ENCODE measurements at places on chromosomes 7 and 10.

DNA sequence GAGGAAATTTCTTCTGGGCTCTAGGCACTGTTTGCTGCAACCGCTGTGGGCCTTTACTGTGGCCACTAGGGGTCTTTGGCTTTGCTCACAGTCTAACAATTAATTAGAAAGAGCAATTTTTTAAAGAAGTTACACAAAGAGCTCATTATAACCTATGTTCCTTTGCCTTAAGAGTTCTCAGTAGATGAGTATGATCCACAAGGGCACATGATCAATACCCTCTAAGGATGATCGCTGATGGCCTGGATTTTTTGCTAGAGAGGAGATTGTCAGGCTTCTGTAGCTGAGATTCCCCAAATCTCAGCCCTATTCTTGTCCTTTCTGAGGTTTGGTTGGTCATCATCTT is 80.8 kb upstream of the RHOBTB1 start:
- DNase-seq, result no peak

GRCh38 chr10:58951746-58952145 is 224.7 kb upstream of the PHYHIPL start:
- no peak for DNase-seq

DNA sequence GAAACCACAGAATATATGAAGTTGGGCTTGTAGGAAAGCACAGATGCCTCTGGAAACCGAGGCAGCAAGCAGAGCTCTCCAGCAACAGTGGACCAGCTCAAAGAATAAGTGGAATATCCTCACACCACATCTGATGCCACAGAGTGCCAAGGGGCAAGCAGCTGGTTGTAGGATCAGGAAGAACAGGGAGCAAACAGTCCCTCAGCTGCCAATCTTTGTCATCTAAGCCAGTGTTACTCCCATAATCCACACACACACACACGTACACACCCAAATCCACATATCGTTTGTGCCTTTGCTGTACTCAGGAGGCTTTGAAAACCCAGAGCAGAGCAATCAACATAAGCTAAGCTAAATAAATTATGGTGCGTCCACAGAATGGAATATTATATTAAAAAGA is 20.7 kb upstream of the SEC24C start:
- no peak for DNase-seq

DNA sequence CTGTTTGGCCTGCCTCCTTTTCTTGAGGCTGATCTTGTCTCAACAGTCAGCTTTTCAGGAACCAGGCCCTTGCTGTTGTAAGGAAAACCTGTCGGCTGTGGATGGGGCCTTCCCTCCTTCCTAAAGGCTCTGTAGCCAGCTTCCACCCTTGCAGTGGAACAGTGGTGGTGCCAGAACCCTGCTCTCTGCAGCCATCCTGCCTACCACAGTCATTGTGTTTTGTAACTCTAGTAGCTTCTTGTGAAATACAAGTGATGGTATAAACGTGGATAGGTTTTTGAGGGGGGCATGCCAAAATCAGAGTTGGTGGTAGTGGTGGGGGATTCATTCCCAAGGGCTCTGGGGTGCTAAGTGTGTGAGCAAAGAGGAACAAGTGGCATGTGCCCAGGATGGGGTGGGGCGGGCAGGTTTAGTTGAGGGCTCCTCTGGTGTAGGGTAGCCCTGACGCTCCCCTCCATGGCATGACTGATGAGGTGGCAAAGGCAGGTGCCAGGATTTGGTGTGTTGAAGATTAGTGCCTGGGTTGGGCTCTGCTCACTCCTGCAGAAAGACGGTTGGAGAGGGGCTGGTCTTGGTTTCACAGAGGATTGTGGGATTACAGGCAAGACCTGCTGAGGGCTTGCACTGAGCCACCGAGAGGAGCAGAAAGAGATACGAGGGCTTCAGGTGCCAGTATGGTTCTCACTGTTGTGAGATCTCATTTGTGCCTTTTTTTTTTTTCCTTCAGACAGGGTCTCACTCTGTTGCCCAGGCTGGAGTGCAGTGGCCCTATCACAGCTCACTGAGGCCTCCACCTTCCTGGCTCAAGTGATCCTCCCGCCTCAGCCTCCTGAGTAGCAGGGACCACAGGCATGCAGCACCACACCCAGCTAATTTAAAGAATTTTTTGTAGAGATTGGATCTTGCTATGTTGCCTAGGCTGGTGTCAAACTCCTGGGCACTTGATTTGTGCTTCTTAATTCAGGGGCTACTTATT is 7.4 kb downstream of the TSPAN14 start:
- DNase-seq, result no peak

DNA sequence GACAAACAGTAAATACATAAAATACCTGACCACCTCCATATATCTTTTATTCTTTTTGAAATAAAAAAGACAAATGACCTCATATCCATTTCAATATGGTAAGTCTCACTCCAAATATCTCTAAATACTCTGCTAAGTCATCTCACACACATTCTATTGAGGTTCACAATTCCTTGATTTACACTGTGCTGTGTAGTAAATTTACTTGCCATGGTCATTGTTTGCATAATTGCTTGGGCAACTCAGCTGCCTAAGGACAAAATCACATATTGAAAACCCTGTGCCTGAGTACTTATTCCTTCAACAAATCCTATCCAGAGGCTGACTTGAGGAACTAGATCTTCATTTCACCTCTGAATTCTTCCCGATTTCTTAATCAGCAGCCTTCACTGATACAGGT is 176.4 kb downstream of the THSD7A start:
- no peak for DNase-seq

GRCh38 chr7:24406789-24407299 is 122.9 kb downstream of the NPY start:
- DNase-seq, result no peak

DNA sequence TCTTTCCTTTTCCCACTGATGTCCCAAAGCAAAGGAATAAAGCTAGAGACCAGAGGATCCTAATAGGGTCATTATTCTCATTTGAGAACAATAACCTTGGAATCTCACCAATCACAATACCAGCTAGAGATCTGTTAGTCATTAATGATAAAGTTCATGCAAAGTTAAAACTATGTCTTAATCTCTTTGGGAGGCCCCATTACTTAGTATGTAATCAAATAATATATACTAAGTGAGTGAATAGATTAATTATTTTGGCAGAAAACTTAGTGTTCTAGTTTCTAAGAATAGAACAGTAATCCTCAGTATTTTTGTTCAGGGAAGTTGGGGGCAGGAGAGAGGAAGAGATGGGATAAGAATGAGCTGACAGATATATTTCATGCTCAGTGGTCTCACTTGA is 227.2 kb downstream of the MTERF1 start:
- DNase-seq, result no peak

- no peak for DNase-seq
Measured at GRCh38 chr7:93475811-93476210, 98.7 kb downstream of the CALCR start.

DNA sequence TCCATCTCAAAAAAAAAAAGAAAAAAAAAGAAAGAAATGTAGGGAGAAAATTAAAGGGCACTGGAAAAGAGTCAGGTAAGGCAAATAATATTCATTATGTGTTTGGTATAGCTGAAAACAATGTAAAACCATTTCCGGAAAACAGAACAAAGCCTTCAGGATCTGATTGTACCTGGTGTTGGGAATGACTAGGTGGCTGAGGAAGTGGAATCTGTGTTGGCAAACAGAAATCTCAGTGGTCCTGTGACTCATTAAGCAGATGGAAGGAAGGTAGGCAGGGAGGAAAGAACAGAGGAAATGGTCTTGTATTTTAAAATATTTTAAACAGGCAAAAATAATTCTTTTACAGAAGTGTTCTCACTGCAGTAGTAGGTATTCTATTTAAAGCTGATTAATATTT is 55.7 kb upstream of the GATA3 start:
- DNase-seq, result no peak

DNA sequence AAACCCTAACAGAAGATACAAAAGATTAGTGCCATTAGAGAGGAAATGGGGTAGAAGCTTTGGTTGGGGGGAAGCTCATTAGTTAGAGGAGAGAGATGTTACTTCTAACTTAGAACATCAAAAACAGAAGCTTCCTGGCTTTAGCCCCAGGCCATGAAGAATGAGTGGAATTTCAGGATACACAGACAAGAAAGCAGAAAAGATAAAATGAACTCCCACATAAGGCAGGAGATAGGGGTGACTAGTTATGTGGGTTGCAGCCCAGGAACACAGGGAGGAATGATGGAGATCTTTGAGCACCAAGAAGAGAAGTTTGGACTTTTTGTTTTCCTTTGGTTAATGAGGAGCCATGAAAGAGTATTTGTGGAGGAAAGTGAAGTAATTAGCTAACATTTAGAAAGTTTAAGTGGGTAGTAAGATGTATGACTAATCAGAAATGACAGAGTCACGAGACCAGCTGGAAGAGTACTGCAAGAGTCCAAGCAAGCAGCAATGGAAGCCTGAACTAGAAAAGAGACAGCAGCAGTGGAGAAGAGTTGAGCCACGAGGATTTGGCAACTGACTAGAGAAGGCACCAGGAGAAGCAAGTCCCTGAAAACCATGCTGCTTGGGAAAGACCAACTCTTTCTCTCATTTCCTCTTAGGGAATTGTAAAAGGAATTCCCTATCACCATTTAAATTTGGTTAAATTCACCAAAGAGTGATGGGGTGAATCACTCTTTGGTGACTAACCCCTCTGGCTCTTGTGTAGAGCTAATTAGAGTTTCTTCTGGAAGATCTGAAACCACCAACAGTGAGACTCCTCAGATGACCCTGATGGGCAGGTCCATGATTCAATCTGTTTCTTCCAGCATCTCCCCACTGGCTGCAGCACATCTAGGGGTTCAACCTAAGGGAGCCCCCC is 131.9 kb downstream of the KCNMA1 start:
- no peak for DNase-seq

GRCh38 chr7:45267262-45267661 is 109.7 kb downstream of the RAMP3 start:
- no peak for DNase-seq

DNA sequence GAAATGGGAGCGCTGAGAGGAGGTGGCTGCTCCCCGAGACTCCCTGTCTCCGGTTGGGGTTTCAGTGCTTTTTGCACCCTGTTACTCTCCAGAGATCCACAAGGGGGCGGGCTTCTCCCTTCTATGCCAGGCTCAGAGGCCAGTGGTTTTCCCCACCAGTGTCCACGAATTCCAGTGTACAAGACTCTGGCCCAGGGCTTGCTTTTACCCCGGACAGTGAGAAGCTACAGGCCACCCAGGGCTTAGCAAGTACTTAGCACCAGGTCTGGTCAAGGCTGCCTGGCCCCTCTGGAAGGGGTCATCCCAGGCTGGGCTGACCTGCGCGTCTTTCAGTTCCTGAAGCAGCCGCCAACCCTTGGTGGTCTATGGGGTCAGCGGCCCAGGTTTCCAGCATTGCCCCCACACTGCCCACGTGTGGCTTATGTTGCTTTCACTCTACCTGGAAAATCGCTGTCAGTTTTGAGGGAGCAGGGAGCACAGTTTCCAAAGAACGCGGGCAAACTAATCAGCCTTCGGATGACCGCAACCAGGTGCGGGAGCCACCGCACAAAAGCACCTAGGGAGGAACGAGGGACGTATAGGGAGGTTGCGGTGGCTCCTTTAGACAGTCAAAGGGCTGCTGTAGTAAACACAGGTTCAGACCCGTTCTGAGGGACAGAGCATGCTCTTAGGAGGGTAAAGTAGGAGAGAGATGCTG is 6.8 kb downstream of the CYP26A1 start:
- DNase-seq, result peak; percentile 26

GRCh38 chr7:144787127-144787526 is 48.7 kb downstream of the TPK1 start:
- DNase-seq, result no peak

GRCh38 chr7:988963-989529 is 6.1 kb downstream of the CYP2W1 start:
- peak; percentile 45 for DNase-seq

- no peak for DNase-seq
Measured at GRCh38 chr7:155715111-155715805, 70.8 kb downstream of the RBM33 start.

DNA sequence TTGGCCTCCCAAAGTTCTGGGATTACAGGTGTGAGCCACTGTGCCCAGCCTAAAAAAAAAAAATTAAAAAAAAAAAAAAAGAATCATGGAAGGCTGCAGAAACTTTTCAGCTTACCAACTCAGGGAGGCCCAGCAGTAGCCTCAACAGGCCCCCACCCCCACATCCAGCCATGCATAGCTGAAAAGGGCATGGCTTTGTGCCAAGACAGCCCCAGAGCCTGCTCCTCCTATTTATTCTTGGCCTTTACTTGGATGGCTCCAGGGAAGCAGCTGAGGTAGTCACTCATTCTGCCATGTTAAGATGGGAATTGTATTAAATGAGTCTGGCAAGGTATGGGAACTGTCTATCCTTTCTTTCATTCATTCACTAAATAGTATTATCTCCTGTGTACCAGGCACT is 13.7 kb upstream of the CNNM2 start:
- no peak for DNase-seq

- DNase-seq, result no peak
Measured at GRCh38 chr10:78328592-78329404, 295.1 kb downstream of the RPS24 start.

- DNase-seq, result no peak
Measured at GRCh38 chr10:32854435-32854834, 103.6 kb downstream of the ITGB1 start.

All from CD8-positive, alpha-beta memory T cell (primary cell).